ENCODE measurements at places on chromosomes 2 and 18.

GRCh38 chr2:43595603-43596412, at the start of gene THADA:
TSS of gene THADA (minus strand) at chr2:43596038. CDS start at chr2:43592392, 3,646 bp downstream.
- DNase-seq: peak; percentile 89

DNA sequence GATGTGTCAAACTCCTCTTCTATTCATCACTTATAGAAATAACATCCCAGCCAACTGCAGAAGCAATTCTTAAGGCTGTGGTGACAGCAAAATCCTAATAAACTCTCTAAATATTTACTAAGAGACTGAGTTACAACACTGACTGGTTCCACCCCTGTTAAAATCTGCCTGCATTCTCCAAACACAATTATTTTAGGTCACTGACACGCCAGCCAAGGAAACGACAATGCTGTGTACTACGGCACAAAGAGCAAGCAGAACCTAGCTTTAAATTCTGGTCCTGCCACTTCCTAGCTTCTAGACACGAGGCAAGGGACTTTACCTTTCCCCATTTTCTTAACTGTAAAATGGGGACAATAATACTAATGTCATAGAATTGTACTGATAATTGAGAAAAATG, 4.1 kb downstream of the CYRIA start:
- no peak for DNase-seq

DNA sequence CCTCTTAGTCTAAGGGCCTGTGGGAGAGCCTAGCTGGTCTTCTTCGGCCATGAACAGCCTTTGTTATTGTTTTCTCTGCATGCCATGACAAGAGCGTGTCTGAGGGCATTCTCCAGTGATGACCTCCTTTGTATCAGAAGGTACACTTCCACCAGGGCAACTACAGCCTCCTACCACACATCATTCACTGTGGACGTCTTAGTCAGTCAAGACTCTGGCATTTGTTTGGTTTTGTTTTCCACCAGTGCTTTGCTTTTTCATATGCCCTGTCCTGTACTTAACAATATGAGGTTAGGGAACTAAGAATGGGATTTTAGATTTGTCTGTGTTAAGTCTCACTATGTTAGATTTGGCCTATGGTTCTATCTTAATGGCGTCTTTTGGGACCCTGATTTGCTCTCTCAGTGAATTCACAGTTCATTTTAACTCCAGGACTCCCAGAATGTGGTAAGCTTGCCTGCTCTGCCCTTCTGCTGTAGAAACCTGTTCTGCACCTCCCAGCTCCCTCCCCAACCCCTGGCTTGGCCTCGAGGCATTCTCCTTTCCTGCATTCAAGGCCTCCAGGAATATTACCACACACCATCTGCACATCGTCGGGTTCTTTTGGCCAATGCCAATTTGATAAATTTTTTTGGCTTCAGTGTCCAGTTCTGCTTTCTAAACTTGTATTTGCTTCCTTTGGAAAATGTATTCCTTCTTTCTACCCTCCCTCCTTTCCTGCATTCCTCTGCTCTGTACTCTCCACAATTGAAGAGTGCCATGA, 42.8 kb upstream of the IL1R1 start:
- DNase-seq: no peak

GRCh38 chr2:85718885-85719492, 24.8 kb downstream of the GNLY start:
- no peak for DNase-seq

GRCh38 chr2:24247592-24247991, 72.7 kb downstream of the FAM228A start:
- no peak for DNase-seq

DNA sequence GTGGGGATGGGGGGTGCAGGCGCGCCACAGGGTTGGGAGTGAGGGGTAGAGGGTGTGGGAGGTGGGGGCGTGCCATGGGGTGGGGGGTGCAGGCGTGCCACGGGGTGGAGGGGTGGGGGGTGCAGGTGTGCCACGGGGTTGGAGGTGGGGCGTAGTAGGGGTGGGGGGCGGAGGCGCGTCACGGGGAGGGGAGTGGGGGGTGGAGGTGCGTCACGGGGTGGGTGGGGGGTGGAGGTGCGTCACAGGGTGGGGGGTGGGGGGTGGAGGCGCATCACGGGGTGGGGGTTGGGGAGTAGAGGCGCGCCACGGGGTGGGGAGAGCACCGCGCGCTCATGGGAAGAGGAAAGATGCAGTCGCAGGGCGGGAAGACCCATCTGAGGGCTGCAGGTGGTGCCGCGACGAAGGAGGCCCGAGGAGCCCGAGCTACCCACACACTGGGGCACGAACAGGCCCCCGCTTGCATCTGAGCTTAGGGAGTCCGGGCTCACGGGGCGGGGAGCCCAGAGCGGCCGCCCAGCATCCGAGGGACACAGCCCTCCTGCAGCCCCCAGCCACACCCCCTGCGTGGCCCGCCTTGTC, 37.5 kb downstream of the SNED1 start:
- no peak for DNase-seq

GRCh38 chr2:233689501-233689900, 3.2 kb upstream of the UGT1A6 start:
- DNase-seq: no peak

- no peak for DNase-seq
These were observed 89.4 kb downstream of the MYOM1 start for GRCh38 chr18:3130344-3130743.

DNA sequence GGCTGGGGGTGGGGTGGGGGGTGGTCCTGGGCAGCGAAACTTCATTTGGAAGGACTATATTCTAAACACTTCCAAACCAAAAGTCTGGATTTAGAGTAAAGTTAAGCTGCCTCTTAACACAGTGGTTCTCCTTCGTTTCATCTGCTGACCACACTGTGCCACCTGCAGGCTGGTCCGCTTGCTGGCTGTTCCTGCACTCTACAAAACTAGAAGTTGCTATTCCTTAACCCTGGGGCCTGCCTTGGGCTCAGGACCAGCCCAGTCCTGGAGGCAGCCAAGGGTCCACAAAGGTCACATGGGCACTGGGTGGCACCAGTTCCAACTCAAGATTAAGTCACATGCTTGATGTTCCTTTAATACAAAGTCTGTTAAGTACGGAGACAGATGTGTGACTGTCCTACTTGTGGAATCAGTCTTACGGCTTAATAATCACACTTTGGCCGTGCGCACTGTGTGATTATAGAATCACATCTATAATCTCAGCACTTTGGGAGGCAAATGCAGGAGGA, 195.4 kb downstream of the FAM210A start:
- DNase-seq: no peak

DNA sequence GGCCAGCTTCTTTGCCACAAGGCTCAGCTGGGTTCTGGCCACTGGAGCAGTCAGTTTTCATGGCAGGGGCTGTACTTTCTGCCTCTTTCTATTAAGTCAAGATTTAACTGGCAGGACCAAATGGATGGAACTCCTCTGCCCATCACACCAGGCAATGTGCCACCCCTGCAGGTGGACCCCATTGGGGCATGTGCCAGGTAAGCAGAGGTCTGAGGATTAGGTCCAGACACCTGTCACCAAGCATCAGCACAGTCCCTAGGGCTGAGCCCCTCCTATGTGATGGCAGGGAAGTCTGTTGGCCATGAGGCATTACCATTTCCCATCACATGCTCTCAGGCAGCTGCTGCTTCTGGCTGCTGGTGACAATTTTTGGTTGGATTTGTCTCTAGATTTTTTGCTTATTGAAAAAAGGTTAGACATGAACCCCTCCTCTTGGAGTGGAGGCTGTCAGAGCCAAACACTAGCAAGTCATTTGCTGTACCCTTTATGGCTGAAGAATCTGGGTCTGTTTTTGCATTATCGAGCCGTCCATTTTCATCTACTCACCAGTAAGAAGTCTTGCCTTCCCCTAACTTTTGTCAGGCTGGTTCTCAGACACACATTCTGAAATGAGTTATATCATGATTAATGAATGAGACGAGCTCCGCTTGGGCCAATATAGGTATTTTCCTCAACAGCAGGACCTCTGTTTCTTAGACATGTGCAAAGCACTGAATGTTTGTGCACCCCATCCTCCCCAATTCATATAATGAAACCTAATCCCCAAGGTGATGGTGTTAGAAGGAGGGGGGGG, 328.0 kb downstream of the TSN start:
- no peak for DNase-seq

DNA sequence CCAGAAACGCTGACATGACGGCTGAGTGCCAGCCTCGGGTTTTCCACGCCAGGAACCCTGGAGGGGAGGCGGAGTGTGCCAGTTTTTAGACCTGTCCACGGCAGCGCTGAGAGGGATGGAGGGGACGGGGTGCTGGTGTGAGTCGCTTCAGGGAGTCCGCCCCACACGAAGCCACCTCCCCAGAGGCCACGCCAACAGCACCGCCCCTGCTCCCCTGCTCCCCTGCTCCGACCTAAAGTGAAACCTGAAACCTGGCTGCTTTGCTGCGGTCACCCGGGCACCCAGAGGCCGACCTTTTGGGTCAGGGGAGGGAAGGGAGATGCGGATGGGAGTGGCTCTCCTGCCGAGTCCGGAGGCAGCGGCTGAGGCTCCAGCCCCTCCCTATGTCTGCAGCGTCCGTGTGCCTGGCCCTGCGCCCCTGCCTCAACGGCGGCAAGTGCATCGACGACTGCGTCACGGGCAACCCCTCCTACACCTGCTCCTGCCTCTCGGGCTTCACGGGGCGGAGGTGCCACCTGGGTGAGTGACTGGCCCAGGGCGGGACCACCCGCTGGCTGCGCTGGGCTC, 38.1 kb downstream of the SNED1 start:
- DNase-seq: no peak

GRCh38 chr2:199414465-199414864, 43.3 kb downstream of the SATB2 start:
- no peak for DNase-seq

- DNase-seq: no peak
These were observed 22.3 kb upstream of the CAVIN2 start for GRCh38 chr2:191869178-191869577.

- DNase-seq: no peak
These were observed 1.2 kb upstream of the MZT2A start for GRCh38 chr2:131493199-131493968.

- DNase-seq: no peak
These were observed 134.6 kb downstream of the CYP26B1 start for GRCh38 chr2:72012886-72013574.

GRCh38 chr2:3204031-3204821, 173.4 kb downstream of the EIPR1 start:
- DNase-seq: no peak

DNA sequence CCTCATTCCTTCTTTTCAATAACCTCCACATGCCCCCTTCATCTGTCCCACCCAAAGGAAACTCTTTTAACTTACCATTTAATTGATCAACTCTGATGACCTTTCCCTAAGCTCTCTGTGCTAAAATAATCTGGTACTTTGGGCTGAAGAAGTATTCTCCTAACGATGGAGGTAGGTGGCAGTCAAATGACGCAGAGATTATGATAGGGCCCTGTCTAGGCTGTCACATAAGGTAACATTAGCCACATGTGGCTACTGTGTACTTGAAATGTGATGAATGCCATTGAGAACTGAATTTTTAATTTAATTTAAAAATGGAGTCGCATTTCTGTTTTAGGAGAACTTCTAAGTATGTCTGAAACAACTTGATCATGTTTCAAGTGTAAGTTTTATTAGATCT, 140.5 kb upstream of the TNP1 start:
- DNase-seq: no peak

DNA sequence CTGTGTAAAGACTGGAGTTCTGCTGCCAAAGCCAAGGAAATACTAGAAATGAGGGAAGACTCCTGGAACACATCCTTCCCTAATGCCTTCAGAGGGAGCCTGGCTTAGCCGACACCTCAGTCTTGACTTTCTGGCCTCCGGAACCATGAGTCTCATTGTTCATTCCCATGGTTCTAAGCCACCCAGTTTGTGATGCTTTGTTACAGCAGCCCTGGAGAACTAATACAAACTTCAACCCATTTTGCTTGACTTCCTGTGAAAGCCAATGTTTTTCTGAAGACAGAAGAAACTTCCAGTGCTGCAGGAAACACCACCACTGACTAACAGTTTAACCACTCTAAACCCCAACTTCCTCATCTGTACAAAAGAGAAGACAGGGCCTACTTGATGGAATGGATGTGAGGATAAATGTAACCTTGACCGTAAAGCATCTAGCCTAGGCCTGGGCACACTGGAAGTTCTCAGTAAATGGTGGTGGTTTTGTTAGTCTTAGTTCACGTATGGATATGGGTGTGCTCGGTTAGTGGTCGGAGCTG, 85.9 kb upstream of the RFX8 start:
- no peak for DNase-seq

GRCh38 chr2:177894546-177894945, 178.0 kb downstream of the PDE11A start:
- no peak for DNase-seq

DNA sequence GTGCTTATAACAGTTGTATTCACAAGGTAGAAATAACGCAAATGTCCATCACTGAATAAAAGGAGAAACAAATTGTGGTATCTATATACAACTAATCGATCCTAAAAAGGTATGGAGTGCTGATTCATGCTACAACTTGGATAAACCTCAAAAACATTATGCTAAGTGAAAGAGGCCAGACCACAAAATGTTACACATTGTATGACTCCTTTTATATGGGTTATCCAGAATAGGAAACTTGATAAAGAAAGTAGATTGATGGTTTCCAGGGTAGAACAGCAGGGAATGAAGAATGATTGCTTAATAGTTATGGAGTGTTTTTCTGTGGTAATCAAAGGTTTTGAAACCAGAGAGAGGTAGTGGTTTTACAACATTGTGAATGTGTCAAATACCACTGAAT, 432.2 kb upstream of the TRIB2 start:
- no peak for DNase-seq

DNA sequence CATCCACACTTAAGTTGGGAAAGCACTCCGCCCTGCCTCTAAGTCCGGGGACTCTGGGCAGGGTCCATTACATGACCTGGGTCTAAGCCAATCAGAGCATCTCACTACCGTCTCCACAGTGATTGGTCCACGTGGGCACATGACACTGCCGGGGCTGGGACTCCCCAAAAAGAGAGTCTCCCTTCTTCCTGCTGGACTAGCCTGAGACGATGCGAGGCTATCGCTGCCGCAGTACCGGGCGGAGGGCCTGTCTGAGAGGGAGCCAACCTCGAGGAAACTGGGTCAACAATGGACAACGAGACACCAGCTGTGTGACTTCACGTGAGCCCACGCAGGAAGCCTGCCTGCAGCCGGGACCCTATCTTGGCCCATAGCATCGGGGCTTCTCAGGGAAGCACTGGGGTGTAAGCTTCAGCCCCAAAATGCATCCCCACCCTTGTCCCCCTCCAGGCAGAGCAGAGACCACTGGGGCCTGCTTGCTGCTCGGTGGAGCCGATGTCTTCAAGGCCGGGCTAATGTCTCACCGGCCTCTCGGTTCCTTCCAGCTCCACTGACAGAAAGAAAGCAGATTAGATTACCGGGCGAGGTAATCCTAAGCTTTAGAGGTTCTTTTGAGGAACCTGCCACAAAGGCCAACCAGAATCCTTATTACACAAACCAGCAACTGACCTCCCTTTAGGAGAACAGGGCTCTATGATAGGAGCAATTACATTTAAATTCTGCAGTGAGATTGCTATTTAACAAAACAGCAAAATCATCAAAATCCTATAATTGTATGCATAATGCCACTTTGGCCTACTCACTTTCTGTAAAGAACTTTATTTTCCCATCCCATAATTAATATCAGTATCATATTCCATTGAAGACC, 21.3 kb upstream of the COPS8 start:
- no peak for DNase-seq

Measured in activated naive CD4-positive, alpha-beta T cell (primary cell).